IMR-90 (cell line): ENCODE measurements at places on chromosomes 3 and 15.

DNA sequence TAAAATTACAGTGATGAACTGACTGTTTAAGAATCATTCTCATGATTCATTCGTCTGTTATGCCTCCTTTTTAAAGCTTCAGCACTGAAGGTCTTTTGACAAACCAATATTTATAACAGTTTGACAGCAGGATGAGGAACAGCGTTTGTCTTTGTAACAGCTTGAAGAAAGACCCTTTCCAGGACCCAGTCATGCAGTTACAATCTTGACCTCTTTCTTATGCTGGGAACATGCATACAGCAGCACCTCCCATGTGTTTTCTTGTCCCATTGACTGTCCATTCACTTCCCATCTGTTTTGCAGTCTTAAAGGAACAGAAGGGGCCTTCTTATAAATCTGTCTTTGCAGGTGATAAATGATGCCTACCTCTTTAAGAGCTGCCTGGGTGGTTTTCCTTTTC is 87.2 kb downstream of the OPA1 start:
- DNase-seq, result peak; percentile 66

DNA sequence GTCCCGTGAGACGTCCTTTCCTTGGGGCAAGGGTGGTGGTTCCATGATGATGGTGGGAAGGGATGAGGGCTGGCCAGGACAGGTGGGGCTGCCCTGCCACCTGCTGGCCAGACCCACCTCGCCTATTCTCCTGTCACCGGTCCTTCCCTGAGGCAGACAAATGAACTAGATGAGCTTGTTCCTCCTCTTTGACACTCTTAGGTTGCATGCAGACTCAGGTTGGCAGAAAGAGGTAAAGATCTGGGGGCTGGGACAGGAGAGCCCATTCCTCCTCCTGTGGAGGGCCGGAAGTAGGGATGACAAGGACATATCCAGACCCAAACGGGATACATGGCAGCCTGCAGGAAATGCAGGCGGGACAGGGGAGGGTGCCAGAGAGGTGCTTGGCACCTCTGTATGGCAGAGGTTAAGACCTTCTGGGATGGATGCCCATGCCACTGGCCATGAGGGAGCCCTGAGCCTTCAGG is 38.6 kb downstream of the ACSBG1 start:
- DNase-seq, result no peak

DNA sequence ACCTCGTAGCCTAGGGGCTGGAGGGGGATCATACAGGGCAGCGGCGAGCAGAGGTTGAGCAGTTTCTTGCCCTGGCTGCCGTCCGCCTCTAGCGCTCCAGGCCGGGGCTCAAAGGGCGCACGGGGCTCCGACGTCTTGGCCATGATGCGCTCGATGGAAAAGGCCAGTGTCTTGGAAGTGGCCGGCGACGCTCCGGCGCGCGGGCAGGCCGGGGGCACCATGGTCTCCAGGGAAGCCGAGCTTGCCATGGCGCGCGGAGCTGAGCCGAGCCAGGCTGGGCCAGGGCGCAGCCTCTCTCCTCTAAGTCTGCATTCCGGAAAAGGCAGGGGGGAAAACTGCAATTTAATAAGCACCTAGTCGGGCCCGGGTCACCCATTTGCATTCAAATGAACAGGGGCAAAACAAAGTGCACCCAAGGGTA is 719 bp downstream of the FEZF2 start:
- DNase-seq, result no peak

- peak; percentile 56 for DNase-seq
These were observed 8.3 kb upstream of the EPHA3 start for GRCh38 chr3:89098964-89099585.

DNA sequence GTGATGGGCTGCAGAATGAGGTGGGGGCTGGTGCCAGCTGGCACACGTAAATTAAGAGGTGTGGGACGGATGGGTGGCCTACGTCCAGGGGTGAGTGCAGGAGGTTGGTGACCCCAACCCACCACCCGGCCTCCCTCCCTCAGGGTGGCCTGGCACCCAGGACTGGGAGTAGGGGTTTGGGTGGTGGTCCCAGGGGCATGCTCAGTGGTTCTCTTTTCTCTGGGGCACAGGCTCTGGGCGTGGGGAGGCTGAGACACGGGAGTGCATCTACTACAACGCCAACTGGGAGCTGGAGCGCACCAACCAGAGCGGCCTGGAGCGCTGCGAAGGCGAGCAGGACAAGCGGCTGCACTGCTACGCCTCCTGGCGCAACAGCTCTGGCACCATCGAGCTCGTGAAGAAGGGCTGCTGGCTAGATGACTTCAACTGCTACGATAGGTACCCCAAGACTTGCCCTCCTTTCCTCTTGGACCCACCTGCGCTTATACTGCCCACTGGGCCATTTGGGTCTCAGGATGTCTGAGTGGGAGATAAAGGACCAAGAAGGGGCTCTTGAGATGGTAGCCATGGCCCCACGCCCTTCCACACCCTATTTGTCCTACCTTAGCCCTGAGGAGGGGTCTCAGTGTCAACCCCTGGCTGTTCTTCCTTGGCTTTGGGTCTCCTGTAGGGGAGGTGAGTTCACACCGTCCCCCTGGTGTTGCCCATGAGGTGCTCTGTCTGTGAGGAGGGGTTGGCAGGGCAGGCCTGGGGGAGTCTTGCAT is 18.9 kb upstream of the EXOG start:
- DNase-seq, result no peak
